ENCODE measurements at places on chromosomes 7 and 10.

GRCh38 chr10:5735119-5735518 is 50.5 kb downstream of the TASOR2 start:
- DNase-seq, result no peak

DNA sequence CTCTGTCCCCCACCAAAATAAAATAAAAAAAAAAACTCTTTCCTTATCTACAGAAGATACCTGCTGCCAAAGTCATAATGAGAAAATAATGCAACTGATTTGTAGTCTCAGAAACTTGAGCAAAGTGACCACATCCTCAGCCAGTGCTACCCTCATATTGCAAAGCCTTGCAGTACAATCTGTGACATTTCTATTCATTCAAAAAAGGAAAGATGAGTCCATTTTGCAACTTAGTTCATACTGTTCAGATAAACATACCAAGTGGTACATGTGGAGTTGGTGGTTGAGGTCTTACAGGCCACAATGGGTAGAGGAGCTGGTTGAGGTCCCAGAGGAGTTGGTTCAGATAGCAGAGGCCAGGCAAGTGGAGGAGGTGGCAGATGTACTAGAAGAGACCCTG is 6.5 kb upstream of the EIF5AL1 start:
- DNase-seq, result no peak

DNA sequence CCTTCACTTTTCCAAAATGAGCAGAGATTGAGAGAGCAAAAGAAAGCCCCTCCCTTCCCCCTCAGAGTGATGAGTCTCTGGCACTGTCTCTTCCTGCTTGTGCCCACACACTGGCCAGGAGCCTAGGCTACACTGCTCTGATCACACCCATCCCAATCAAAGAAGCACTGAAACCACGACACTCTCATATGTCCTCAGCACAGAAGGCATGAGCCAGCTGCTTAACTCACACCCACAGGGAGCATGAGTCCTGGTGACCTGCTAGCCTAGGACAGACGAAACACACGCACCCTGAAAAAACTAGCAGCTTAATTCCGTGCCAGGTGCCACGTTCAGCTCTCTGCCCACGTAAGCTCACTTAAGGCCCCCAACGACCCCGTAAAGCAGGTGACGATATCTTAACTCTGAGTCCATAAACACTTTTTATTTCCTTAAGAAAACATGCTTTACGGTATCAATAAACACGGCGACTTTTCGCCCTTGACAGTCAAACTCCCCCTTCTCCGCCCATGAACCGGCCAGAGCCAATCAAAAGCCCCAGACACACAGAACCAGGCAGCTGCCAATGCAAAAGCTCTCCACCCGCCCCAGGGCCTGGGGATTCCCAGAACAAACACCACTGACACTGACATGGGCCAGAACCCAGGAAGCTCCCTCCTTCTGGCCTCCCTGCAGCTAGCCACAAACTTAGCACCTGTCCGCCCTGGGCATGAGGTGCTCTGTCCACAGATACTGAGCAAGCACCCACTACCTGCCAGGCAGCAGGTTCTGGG is 69.0 kb downstream of the TNRC18 start:
- DNase-seq, result no peak

DNA sequence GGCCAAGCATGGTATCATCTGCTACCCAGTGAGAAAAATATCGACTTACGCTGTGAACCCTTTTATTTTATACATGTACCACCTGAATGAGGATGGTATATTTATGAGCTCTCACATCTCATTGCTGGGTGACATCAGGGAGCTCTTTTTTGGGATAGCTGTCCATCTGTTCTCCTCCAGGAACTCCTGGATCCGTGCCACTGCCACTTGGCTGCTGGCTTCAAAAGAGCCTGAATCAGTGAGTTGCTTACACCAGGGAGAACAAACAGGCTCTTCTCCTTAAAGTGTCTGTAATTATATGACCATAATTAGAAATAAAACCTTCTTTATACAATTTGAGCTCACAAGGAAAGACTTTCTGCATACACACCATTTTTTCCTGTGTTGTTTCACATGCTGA is 106.2 kb downstream of the KAT6B start:
- DNase-seq, result no peak

DNA sequence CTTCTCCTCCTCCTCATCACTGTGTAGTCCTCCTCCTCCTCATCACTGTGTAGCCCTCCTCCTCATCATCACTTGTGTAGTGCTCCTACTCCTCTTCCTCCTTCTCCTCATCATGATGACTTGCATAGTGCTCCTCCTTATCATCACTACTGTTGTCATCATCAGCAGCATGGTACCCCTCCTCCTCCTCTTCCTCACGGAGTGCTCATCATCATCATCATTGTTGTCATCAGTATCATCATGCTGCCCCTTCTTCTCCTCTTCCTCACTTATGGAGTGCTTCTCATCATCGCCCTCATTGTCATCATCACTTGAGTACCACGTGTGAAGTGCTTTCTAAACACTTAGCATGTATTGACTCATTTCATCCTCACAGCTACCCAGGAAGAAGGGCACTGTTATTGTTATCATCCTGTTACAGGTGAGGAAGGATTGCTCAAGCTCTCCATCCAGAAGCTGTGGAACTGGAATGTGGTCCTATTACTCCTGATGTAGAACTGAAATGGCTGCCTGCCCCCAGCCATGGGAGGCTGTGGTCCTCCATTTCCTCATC is 122.8 kb upstream of the SHH start:
- no peak for DNase-seq

GRCh38 chr7:150425670-150426069 is 24.8 kb upstream of the GIMAP8 start:
- DNase-seq, result no peak

GRCh38 chr7:16812542-16813231 is 7.9 kb upstream of the AGR2 start:
- DNase-seq, result no peak

- no peak for DNase-seq
These were observed 155.7 kb downstream of the JAZF1 start for GRCh38 chr7:28024786-28025334.

DNA sequence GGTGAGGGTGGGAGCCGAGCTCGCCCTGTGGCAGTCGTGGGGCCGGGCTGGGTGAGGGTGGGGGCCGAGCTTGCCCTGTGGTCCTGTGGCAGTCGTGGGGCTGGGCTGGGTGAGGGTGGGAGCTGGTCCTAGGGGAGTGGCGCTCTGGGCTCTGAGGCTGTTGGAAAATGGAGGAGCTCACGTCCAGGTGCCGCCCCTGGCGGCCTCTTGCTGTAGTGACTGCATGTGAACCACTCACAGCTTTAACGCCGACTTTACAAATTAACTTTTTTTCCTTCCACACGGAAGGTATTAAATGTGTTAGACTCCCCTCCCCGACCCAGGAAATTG is 312.6 kb downstream of the WDR37 start:
- DNase-seq, result peak; percentile 32

DNA sequence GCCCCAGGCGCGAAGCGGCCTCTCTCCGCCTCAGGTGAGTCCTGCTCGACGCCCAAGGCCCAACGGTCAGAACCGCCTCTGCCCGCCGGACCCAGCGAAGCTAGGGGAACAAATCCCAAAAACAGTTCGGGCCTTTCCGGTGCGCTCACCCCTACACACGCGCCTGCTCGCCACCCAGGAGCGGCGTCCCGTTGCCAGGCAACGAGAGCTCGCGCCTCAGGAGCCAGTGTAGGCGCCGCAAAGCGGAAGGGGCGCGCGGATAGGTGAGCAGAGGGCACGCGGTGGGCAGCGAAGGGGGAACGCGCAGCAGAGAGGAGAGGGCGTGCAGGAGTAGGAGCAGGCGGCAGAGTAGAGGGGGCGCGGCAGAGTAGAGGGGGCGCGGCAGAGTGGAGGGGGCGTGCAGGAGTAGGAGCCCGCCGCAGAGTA is at the start of the genes DYDC1 and DYDC2:
DYDC1 (minus strand) TSS at position 193 of the 426 bp plus-strand sequence. CDS start 4,154 bp downstream, outside the sequence.
DYDC2 (plus strand) TSS at position 219 of the 426 bp plus-strand sequence. CDS start 5,663 bp downstream, outside the sequence.
- DNase-seq, result peak; percentile 33

- no peak for DNase-seq
These were observed 254.1 kb downstream of the ADARB2 start for GRCh38 chr10:1483246-1483645.

GRCh38 chr7:28298870-28299518 is 113.3 kb upstream of the CREB5 start:
- no peak for DNase-seq

DNA sequence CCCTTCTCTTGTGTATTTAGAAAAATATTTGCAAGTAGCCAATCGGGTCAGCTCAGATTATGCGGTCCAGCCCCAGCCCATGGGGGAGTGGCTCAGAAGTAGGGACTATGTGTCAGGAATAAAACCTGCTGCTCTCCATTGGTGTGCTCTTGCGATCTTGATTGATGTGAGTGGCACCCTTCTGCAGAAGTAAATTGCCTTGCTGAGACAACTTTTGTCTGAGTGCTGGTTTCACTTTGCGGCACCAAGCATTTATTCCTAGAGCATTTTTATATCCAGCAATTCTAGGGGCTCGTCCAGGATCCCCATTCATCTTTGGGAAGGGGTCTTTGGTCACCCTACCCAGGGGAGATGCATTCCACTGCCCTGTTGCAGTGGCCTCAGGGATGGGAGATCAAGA is 26.1 kb upstream of the FAM221A start:
- DNase-seq, result no peak

DNA sequence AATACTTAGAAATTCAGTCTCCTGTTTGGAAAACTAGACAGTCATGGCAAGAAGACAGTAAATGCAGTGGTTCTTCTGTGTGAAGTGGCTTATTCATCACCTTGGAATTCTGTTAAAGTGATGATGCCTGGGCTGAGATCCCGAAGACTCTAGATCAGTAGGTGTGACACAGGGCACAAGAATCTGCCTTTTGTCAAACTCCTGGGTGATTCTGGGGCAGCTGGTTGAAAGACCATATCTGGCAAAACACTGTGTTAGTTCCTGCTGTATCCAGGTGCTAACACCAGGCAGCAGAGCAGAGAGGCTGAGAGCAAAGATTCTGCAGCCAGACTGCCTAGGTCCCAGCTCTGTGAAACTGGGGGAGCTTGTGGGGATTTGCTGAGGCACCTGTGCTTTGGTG is 26.5 kb downstream of the MRC1 start:
- DNase-seq, result no peak

DNA sequence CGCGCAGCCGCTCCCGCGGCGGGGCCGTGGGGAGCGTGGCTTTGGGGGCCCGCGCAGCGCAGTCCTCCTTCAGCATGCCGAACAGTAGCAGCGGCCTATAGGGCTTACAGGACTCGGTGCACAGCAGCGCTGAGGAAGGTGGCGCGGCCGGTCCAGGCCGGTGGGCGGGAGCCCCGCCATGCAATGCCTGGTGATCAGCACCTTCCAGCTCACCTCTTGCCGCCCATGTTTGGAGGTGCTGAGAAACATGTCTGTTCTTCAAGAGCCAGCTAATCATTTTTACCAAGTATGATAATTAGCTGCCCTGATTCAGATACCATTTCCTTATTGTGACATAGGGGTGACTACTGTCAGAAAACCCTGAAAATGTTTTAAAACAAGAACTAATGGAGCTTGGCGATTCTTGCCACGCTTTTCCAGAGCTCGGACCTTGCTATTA is 33.5 kb upstream of the SFTPD start:
- no peak for DNase-seq

GRCh38 chr10:10363217-10363616 is 654.5 kb upstream of the CELF2 start:
- DNase-seq, result no peak

- no peak for DNase-seq
These were observed 152.1 kb downstream of the NOC3L start for GRCh38 chr10:94210440-94211168.

DNA sequence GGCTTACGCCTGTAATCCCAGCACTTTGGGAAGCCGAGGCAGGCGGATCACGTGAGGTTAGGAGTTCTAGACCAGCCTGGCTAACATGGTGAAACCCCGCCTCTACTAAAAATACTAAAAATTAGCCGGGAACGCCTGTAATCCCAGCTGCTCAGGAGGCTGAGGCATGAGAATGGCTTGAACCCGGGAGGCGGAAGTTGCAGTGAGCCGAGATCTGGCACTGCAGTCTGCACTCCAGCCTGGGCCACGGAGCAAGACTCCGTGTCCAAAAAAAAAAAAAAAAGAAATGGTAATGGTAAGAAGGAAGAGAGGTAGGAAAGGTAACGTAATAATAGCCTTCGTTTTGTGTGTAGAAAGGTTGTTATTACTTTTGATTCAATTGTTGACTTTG is 1.2 kb downstream of the HSPA14 start:
- DNase-seq, result no peak

GRCh38 chr10:994836-995558 is 6.8 kb downstream of the GTPBP4 start:
- DNase-seq, result no peak

DNA sequence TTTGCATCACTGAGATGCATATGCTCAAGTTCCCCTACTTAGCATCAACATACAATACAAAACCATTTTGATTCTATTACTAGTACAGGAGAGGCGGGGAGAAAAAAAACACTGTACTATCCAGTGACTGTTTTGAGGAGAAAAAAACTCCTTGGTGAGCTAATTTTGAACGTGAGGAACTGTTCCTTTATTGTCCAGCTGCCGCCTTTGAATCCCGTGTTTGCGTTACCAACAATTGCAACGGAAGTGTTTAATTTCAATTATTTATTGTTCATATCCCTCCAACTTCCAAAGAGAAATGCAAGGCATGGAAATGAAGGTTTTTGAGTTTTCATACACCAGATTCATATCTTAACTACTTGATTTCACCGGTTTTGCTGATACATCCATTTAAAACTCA is 66.4 kb upstream of the ARHGAP21 start:
- DNase-seq, result no peak

GRCh38 chr10:58513188-58514110 is 777 bp downstream of the BICC1 start:
- DNase-seq, result no peak

DNA sequence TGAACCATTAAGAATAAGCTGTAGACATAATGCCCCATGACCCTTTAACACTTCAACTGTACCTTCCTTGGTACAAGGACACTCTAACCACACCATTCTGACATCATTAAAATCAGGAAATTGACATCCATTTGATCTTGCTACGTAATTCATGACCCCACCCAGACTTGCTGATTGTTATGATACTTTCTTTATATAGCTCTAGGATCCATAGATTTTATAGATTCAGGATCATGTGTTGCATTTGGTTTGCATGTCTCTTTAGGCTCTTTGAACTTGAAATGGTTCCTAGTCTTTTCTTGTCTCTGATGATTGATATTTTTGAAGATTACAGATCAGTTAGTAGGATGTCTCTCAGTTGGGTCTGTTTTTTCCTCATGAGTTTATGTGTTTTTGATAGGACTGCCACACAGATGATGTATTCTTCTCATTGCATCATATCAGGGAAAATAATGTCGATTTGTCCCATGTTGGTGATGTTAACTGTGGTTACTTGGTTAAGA is 13.5 kb downstream of the CCM2 start:
- no peak for DNase-seq

DNA sequence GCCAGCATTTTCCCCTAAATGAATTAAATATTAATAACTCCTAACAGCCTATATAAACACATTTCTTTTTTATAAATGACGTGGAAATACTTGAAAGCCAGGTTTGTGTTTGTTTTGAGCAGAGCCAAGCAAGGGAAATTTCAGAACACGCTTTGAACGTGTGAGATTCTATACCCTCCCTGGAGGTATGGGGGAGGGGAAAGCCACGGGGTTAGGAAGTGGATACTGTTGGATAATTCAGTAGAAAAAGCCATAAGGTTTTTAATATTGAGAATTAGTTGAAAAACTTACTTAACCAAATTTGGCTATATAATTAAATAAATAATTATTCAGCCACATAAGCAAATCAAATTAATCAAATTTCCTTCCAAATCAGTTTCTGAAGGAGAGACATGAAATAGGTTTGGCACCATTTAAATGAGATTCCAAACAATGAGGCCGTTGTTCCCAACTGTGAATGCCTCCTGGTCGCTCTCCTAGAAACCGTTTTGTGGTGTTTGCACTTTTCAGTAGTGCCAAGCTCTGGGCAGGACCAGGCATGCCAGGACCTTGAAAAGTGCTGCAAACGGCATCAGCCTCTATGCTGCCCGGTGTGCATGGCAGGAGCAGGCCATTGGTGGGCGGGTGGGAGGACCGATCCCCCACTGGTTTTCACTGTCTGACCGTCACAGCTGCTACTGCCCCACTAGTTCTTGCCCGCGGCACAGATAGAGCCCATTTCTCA is 88.1 kb downstream of the SEPTIN14 start:
- DNase-seq, result no peak

Data from stimulated activated CD4-positive, alpha-beta T cell treated with anti-CD3 and anti-CD28 coated beads, Interleukin-12 subunit alpha, Interleukin-12 subunit beta, amount 100 ng/mL, for 24 hours (primary cell).